ENCODE measurements at places on chromosomes 4 and X. TPM values are rescaled to one million over a fixed set of nuclear protein-coding genes. Genes with fewer than 3 reads are reported as not detected.

BBS12 gene
- total RNA-seq, result 4.4 TPM

GPR34 gene
- not detected for total RNA-seq

C4orf50 gene
- not detected for total RNA-seq

F11 gene
- not detected for total RNA-seq

GPRASP3 gene
- 2.4 TPM for total RNA-seq

PRRG3 gene
- total RNA-seq, result not detected

CLDN22 gene
- total RNA-seq, result not detected

MAGEE2 gene
- not detected for total RNA-seq

HMX1 gene
- total RNA-seq, result not detected

HTRA3 gene
- total RNA-seq, result 3.3 TPM

MAGEA4 gene
- total RNA-seq, result not detected

GPR101 gene
- total RNA-seq, result not detected

IL1RAPL1 gene
- 0.45 TPM for total RNA-seq

CCDC110 gene
- total RNA-seq, result not detected

VMA21 gene
- 31.8 TPM for total RNA-seq

FTSJ1 gene
- total RNA-seq, result 82.4 TPM

LIMCH1 gene
- 0.34 TPM for total RNA-seq

HCFC1 gene
- 43.1 TPM for total RNA-seq

KLF8 gene
- total RNA-seq, result 0.59 TPM

NOX1 gene
- total RNA-seq, result not detected

PRKG2 gene
- total RNA-seq, result 1.0 TPM

MAP3K15 gene
- under 0.01 TPM for total RNA-seq

Measured in bronchus fibroblast of lung (primary cell).